Lower lobe of right lung (tissue), 2 donors: ENCODE measurements at places on chromosomes 7 and 10. TPM values are rescaled to one million over a fixed set of nuclear protein-coding genes. Genes with fewer than 3 reads are reported as not detected.
A peak's percentile ranks its signal among the peaks of the same experiment; 100 is the strongest.

Gene STK31
- 1.0 TPM for total RNA-seq

Gene SPAM1
- not detected for total RNA-seq

Gene LRRD1
- not detected for total RNA-seq

Gene ADAM22
- 2.7 TPM for total RNA-seq

Gene NANOS1
- 1.9 TPM for total RNA-seq

Gene MICALL2
- 28.9 TPM for total RNA-seq

Gene IL15RA
- 28.5 TPM for total RNA-seq

Gene UNC5B
- total RNA-seq, result 22.2 TPM

Gene NEUROG3
- total RNA-seq, result not detected

Gene RAMP3
- 183 TPM for total RNA-seq

Gene GPR146
- 44.8 TPM for total RNA-seq

Gene ADK
- total RNA-seq, result 40.2 TPM

DNA sequence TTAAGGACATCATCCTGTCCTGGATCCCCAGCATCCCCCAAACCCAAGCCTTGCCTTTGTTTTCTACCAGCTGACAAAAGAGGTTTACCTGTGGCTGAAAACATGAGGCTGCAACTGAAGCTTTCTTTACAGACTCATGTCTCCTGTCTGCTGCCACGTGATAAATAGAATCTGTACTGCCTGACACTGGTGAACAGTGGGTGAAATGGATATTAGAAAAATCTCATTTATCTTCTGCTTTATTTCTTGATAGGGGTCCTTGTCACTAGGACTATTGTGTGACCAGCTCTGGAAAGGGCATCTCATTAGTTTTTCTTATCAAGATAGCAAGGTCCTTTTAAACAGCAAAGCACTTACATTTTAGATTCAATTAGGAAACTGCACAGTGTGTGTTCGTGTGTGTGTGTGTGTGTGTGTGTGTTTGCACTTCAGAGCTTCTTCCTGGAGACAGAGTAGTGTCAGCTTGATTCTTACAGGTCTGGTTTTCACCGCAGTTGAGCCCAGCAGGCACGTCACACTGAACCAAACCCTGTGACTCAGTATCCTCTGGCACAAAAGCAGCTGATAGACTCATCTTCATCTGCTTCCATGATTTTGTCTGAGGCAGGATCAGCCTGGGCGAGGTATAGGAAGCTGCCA, 373.5 kb upstream of the CELF2 start:
- no peak overlapping the region for H3K4me3 ChIP-seq
- H3K4me1 ChIP-seq, result peaks cover 10% of the 10 kb centered on the region
- no peaks in the 10 kb centered on the region for H3K27me3 ChIP-seq
- no peak for DNase-seq
- peak overlapping the region; percentile 61 for H3K27ac ChIP-seq

DNA sequence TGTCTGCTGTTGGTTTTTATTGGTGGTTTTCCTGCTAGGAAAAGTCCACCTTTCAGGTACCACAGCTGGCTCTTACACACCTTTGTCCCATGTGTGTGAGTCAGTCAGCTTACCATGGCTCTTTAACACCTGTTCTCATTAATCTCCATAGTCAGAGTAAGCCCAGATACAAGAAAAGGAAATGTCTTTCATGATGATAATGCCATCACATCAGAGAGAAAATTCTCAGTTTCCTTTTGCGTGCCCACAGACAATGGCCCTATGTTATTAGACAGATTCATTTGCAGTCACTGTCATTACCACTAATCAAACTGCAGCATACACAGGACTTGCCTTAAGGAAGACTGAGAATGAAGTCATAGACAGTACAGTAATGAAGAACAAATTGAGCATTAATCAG, 1583.6 kb upstream of the LRRTM3 start:
- H3K4me3 ChIP-seq, result no peak overlapping the region
- no peaks in the 10 kb centered on the region for H3K27me3 ChIP-seq
- H3K36me3 ChIP-seq, result no peaks in the 10 kb centered on the region
- DNase-seq, result no peak
- no peak overlapping the region for H3K27ac ChIP-seq

GRCh38 chr10:4678951-4679671, 146.9 kb upstream of the AKR1E2 start:
- H3K4me3 ChIP-seq, result no peak overlapping the region
- peaks cover 6% of the 10 kb centered on the region for H3K4me1 ChIP-seq
- no peaks in the 10 kb centered on the region for H3K27me3 ChIP-seq

DNA sequence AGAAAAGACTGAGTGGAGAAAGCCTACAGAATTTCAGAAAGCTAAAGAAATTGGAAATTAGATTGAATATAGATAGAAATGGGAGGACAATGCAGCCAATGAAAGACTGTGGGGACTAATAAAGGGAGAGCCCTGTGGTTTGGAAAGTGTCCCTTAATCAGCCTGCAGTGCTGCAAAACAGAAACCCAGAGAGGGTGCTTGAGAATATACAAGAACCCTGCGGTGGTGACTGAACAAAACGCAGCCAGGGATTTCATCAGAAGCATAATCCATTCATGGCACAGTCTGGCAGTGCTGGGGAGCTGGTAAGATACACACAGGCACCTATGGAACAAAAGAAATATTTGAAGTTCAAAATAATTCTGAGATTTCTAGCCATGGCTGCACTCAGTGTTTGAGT, 19.1 kb downstream of the CEP41 start:
- H3K36me3 ChIP-seq, result no peaks in the 10 kb centered on the region
- H3K4me3 ChIP-seq, result no peak overlapping the region
- no peak for DNase-seq
- no peaks in the 10 kb centered on the region for H3K27me3 ChIP-seq
- H3K4me1 ChIP-seq, result peaks cover 13% of the 10 kb centered on the region

DNA sequence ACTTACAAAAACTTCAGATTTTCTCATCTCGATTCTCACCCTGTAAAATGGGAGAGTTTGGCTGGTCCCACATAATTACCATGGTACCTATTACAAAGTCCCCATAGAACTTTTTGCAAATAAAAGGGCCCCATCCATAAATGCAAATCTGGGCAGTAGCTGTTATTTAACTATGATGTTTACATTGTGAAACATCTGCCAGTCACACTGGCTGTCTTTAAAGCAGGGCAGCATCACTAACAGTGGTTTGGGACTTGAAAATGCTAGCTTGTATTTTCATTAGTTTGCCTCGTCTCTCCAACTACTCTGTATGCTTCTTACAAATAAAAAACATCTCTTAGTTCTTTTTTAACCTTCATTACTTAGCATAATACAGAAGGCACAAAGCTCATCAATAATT, 240.7 kb downstream of the FZD1 start:
- no peaks in the 10 kb centered on the region for H3K36me3 ChIP-seq
- no peak for DNase-seq
- no peak overlapping the region for H3K27ac ChIP-seq
- no peaks in the 10 kb centered on the region for H3K27me3 ChIP-seq

GRCh38 chr7:116242759-116243158, 32.4 kb downstream of the TES start:
- no peak for DNase-seq
- no peak overlapping the region for H3K4me3 ChIP-seq
- no peaks in the 10 kb centered on the region for H3K36me3 ChIP-seq
- H3K27ac ChIP-seq, result no peak overlapping the region
- no peaks in the 10 kb centered on the region for H3K4me1 ChIP-seq

DNA sequence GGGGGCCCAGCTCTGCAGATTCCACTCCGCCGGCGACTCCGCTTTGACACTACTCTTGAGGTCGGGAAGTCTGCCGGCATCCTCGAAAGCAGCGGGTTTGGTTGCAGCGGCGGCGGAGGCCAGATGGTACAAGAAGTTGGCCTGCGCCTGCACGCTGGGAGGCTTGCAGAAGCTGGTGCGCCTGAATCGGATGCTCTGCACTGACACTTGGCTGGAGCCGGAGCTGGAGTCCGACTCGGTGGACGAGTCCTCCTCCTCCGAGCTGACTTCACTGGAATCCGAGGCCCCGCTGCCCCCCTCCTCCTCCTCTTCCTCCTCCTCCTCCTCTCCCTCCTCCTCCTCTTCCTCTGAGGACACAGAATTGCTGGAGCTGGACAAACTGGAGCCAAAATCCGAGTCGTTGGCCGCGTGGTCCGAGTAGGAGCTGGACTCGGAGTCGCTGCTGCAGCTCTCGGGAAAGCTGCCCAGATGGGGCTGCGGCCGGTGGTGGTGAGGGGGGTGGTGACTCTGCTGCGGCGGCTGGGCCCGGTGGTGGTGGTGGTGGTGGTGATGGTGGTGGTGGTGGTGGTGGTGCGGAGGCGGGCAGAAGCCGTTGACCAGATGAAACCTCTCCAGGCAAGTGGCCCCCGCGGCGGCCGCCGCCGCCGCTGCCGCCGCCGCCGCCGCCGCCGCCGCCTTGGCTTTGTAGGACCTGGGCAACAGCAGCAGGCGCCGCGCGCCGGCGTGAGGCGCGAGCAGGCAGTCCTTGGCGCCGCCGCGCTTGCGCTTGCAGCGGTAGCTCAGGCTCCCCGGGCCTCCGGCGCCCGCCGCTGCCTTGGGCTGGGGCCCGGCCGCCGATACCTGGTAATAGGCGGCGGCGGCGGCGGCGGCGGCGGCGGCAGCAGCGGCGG, 9.0 kb downstream of the SKIDA1 start:
- DNase-seq, result peak; percentile 75
- H3K36me3 ChIP-seq, result no peaks in the 10 kb centered on the region
- peak overlapping the region; percentile 76 for H3K27ac ChIP-seq
- peak overlapping the region; percentile 66 for H3K4me3 ChIP-seq
